ENCODE measurements at places on chromosomes 11 and 22.

DNA sequence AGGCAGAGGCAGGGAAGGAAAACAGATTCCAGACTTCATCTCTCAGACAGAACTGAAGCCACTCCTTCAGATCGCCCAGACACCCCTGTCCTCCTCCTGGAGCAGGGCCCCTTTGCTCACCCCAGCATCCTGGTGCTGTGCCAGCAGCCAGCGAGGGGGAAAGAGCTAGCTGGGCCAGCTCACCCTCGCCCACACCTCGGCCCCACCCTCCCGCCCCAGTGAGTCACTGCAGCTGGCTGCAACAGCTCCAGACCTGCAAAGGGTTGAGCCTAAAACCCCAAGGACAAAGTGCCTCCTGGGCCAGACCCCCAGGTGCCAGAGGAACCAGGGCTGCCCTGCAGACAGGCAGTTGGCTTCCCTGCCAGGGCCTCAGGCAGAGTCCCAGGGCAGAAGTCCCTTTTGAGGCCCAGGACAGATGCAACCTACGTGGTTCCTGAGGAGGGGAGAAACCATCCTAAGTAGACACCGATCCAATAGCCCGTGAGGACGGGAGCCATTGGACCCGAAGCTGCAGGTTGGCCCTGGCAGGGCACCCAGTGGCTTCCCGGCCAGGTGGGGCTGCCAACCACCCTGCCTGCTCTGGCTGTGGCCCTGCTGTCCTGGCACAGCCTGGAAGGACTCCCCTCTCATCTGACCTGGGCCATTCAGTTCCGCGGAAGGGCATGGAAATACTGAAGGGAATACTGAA is 7.2 kb downstream of the AHNAK start:
- DNase-seq = peak; percentile 65

GRCh38 chr11:1717745-1718144 is 20.8 kb downstream of the KRTAP5-6 start:
- peak; percentile 33 for DNase-seq

- DNase-seq = no peak
Measured at GRCh38 chr11:48043111-48043990, 63.0 kb downstream of the PTPRJ start.

GRCh38 chr11:11142430-11142829 is 210.6 kb downstream of the CSNK2A3 start:
- DNase-seq = no peak

GRCh38 chr22:44220727-44221680 is 40.3 kb downstream of the PARVG start:
- peak; percentile 53 for DNase-seq

GRCh38 chr22:22060200-22061084 is 77.9 kb upstream of the TOP3B start:
- DNase-seq = peak; percentile 25

DNA sequence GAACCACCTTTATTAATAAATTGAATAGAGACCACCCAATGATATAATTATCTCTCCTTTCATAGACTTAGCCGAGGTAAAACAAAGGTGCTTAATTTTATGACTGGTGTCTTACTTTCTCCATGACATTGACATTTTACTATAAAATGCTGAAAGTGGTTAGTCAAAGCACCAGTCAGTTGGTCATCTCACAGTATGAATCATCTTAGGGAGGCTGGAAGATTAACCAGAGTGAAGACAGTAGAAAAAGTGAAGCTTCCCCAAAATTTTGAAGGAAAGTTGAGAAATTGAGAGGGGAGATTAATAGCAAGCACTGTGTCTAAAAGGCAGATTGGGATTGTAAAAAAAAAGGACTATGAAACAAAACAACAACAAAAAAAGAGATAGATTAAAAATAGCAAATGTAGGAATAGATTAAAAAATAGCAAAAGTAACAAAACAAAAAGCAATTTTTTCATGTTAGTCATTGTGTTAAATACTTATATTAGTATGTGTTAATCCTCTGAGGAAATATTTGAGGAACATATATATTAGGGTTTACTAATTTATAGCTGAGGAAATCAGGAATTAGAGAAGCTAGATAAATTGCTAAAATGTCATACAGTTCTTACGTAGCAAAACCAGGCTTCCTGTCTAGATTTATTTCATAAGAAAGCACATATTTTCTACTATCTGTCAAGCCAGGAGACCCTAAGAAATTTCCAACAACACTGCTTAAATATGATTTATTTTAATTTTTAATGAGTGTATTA is 557.3 kb upstream of the ANO5 start:
- no peak for DNase-seq

DNA sequence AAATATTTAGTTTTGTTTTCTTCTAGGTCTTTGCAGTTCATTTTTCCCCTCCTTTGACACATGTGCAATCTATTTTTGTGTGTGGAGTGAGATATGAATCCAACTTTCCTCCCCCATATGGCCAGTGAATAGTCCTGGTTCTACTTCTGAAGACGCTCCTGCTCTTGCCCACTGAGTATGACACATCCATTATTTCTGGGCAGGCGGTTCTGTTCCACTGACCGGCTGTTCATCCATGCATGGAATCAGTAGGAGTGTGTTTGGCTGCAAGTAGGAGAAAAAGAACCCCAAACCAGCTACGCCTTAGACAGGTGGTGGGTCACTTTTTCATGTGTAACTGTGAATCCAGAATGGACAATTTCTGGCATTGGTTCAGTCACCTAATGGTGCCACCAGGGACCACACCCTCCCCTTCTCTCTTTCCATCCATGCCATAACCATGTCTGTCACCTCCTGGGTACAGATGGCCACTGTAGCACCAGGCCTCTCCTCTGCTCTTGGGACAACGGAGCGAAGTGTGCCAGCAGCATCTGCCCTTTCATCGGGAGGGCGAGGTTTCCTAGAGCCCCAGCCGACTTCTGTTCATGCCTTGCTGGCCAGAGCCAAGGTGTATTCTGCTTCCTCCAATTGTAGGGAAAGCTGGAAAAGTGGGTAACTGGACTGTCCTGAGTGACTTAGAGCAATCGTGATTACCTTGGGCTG is 67.4 kb upstream of the SLC22A12 start:
- DNase-seq = no peak

GRCh38 chr11:56887940-56888339 is 100.8 kb upstream of the OR5AK2 start:
- no peak for DNase-seq

DNA sequence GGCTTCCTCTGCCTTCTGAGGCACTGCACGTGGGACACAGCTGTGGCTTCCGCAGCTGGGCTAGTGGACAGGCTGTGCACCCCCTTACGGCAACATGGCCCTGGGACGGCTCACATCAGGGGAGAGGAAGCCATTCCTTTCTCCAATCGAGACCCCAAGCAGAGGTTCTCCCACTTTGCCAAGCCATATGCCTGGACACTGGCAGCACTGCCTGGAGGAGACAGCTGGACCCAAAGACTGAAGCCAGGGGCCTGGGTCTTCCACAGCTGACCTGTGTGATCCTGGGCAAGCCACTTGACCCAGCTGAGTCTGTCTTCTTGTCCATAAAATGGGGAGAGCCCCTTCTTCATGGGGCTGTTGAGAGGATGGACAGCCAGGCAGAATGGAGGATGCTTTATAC is 65.4 kb downstream of the SHISAL1 start:
- no peak for DNase-seq

- DNase-seq = peak; percentile 78
Measured at GRCh38 chr11:10858439-10859325, 829 bp upstream of the ZBED5 start.

DNA sequence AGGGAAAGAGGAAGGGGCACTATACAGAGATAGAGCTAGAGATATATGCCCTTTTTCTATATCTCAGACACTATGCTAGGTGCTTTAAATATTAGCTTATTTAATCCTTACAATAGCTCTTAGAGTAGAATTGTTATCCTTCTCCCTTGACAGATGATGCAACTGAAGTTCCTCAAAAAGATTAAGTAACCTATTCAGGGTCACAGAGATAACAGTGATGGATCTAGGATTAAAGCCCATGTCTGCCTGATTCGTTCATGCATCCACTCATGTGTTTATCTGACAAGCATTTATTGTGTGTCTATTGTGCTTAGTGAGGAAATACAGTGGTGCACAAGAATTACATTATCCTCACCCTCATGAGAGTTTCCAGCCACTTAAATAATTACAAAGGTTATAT is 8.7 kb downstream of the CCDC83 start:
- DNase-seq = no peak

DNA sequence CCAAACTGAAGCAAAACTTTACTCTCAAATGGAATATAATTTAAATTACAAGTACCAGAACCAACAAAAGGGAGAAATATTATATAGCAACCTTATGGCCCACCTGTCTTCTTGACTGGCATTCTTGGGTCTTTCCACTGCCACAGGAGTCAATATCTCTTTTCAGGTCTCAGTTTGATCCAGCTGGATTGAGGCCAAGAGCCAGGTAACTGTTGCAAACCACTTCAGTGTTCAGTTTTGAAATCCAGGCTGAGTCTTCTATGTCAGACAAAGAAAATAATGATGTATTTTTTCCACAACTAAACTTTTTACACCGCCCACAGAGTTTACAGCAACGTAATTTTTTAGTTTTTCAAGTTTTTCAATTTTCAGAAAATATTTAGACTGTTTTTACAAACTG is 648 bp downstream of the DLG2 start:
- DNase-seq = no peak

- no peak for DNase-seq
Measured at GRCh38 chr11:100789500-100789899, 102.4 kb downstream of the ARHGAP42 start.

- no peak for DNase-seq
Measured at GRCh38 chr22:22022947-22023534, 40.5 kb upstream of the TOP3B start.

GRCh38 chr11:115712296-115712695 is 208.1 kb upstream of the CADM1 start:
- DNase-seq = no peak

DNA sequence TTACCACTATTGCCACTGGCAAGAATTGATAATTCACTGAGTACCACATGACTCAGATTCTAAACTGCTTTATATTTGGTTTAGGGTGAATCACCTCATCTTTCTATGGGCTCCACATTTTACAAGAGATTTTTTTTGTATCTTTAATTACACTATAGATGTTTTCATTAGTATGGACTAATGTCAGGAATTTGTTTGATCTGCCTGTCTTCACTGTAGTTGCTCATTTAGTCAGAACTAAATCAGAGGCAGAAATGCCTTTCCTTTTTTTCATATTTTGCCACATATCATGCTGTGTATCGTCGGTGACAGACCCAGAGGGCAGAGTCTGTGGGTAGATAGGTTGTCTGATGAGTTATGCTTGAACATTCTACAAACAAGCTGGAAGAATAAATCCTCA is 524.1 kb downstream of the METTL15 start:
- DNase-seq = no peak

- DNase-seq = no peak
Measured at GRCh38 chr11:11027288-11027687, 169.4 kb upstream of the ZBED5 start.

Data from heart left ventricle (tissue), 16 donors.